Tibial nerve (tissue), 4 donors: ENCODE measurements at places on chromosomes 3 and 15.

DNA sequence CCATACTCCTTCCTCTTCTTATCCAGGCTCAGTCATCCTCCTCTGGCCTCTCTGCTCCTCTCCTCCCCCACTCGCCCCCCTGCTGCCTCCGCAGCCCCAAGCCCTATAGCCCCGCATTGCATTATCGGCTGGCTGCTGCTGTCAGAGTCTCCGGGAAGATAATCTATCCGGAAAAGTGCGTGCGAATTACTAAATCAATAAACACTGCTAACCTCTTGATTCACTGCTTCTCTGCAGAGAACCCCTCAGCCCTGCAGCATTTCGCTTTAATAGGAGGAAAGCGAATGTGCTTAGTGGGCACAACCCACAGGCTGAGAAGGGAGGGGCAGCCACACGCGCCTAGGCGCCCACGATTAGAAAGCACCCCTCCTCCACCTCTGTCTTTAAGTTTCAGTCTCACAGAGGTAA is 167.6 kb downstream of the ABHD5 start:
- no peak for DNase-seq

- DNase-seq = no peak
Measured at GRCh38 chr15:43277901-43278300, 11.2 kb upstream of the TGM5 start.

DNA sequence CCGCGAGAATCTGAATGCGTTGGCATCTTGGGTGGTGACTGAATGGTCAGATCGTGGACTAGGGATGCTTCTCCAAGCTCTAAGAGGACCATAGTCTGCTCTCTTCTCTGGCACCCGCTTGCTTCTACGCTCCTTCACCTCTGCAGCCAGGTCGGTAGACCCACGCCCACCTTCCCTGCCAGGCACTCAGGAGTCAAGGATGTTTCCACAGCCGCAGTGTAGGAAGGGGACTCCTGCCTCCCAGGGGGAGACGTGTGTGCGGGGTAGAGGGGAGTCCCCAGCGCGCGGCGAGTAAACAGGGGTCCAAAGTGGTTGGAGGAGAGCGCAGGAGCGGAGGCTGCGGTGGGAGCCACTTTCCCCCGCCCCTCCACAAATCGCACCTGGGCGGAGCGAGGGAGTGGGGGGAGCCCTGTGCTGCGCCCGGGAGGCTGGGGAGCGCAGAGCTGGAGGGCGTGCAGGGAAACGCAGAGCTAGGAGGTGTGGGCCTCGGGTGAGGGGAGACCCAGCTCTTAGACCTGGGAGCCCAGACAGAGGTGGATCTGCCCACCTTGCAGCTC is 1.7 kb downstream of the LRRC3B start:
- DNase-seq = no peak

DNA sequence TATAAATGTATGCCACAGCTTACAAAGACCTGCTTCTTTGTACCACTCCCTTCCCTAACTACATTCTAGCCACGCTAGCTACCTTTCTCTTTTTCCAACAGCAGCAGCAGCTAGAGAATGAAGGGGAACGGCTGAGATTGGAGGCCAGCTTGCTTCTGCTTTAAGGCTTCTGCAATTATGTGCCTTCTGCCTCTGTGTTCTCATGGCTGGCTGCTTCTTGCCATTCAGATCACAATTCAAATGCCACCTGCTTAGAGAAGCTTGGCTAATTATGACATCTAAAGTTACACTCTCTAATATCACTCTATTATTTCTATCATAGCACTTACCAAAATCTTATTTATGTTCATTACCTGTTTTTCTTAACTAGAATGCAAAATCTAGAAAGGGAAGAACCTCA is 95.2 kb downstream of the RYK start:
- DNase-seq = no peak

DNA sequence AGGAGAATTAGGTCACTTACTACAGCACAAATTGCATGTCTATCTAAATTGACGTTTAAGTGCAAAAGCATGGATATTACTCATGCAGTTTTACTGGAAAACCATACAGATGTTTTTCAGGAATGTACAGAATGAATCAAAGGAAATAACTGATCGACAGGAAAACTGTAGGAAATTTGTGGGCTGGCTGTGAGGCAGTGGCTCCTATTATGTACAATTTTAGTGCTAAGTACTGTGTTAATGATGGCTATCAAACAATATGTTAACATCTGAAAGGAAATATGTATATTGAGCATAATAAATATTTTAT is 6.9 kb downstream of the NUDT16 start:
- no peak for DNase-seq

- DNase-seq = no peak
Measured at GRCh38 chr3:173025941-173026340, 115.1 kb downstream of the SPATA16 start.

- DNase-seq = no peak
Measured at GRCh38 chr3:4850928-4851265, 128.3 kb upstream of the BHLHE40 start.

DNA sequence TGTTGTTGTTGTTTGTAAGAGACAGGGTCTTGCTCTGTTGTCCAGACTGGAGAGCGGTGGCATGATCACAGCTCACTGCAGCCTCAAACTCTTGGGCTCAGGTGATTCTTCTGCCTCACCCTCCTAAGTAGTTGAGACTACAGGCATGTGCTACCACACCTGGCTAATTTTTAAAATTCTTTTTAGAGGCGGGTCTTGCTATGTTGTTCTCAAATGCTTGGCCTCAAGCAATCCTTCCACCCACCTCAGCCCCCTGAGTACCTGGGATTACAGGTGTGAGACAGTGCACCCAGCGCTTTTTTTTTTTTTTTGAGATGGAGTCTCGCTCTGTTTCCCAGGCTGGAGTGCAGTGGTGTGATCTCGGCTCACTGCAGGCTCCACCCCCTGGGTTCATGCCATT is 46.7 kb downstream of the TMOD3 start:
- no peak for DNase-seq
